Hematopoietic multipotent progenitor cell (in vitro differentiated cells): ENCODE measurements at places on chromosomes 2 and 18. TPM values are rescaled to one million over a fixed set of nuclear protein-coding genes. Genes with fewer than 3 reads are reported as not detected.

Gene MARS2
- total RNA-seq, result 9.2 TPM

Gene SCN3A
- 1.1 TPM for total RNA-seq

Gene TUBA4B
- total RNA-seq, result not detected

Gene STAT4
- total RNA-seq, result 5.9 TPM

Gene CHRNG
- not detected for total RNA-seq

DNA sequence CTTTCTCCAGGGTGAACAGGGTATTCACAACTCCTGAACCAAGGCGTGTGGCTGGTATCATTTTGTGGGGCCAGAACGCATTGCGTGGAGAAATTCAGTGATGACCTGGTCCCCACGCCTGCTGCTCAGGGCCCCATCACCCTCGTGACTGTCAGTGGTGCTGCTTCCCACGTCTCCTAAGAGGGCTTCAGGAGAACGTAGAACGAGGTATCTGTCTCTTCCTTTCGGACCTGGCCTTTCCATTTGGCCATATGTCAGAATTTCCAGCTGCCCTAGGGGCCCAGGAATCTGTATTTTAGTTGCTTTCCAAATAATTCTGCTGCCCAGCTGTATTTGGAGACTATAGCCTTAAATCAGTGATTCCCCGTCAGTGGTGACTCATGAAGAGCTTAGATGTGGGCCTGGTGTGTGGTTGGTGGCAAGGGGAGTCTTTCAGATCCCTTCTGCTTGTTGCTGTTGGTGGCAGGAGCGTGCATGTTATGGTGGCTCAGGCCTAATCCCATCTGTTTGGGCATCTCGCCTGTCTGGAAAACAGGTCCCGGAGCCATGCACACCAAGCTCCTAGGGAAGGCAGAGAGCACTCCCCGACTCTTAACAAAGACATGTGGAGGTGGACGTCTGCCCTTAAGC, 56.4 kb downstream of the NPAS2 start:
- no peak for DNase-seq

DNA sequence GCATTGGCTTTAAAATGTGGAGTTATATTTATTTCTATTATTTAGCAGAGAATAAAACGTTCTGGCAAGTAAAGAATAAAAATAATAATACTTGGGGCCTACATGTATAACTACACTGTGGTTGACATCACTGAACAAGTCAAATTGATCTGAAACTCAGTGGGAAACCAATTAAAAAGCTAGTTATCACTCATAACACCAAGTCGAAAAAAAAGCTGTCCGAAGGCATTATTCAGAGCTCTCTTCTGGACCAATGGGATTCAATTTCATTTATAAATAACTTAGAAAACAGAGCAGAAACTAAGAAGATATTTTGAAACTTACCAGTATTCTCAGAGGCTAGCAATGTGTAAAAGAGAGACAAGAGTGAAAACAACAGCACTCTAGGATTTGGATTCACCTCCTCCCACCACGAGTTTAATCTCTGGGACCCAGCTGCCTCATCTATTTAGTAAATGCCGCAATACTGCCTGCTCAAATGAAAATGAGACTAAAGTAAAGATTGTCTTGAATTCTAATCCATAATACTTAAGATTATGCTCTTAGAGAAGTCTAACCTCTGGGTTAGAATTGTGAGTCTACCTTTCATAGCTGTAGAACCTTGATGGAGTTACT, 128.4 kb downstream of the NBAS start:
- DNase-seq, result no peak

- no peak for DNase-seq
Measured at GRCh38 chr2:196205011-196205766, 33.8 kb upstream of the STK17B start.

DNA sequence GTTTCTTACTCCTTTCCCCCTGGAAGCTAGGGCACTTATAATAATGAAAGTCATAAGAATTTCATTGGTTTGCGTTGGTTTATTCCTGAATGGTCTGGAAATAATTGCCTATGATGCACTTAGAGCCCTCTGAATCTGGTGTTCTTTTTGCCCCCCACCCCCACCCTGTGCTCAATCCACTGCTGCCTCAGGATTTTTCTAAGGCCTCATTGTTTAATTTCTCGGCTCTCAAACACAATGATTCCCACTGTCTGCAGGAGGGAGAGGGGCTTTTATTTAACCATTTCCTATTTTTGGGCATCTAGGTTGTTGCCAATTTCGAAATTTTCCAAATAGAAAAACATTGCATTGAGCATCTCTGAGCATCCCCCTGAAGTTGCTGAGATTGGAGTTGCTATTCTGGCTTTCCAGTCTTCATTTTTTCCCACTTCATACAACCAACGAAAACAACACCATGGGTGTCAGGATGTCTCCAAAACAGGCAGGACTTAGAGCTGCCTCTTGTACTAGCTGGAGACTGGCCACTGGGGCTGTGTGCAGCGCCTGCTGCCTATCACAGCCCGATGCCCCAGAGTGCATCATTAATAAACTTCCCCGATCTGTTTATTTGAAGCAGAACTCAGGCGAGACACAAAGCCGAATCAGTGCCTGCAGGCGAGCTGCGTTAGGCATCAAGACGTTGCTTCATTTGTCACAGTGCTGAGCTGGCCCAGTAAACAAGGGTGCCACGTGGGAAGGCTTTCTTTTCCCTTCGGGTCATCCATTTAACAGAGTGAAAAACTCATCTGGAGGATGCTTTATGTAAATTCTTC, 1.8 kb upstream of the PCARE start:
- no peak for DNase-seq

DNA sequence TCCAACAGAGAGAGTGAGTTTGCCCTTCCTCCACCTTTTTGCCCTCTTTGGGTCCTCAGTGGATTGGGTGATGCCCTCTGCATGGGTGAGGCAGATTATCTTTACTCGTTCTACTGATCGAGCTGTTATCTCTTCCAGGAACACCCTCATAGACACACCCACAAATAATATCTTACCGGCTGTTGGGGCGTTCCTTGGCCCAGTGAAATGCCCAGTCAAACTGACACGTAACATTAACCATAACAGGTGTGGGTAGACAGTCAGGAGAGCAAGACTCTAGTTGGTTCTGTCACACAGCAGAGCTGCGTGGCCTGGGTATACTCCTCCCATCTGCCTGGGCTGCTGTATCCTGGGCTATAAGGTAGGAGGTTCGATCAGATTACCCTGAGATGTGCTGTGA, 144.1 kb downstream of the AGAP1 start:
- no peak for DNase-seq

DNA sequence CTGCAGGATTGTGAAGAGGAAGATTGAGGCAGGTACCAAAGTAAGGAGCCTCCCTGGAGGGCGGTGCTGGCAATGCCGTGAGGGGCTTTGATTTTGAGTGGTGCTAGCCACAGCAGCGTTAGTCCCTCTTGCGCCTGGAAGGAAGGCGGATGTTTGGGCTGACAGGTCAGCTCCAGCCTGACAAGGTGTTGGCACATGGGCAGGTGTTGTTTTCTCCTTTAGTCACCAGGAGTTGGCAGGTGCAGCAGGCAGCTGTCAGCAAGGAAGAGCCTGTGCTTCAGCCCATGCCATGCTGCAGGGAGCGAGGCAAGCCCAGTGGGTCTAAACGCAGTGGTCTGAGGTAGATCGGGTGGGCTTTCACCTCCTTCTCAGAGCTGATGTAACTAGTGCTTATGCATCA, 8.5 kb downstream of the SEC11C start:
- no peak for DNase-seq

Gene KHK
- 4.0 TPM for total RNA-seq

DNA sequence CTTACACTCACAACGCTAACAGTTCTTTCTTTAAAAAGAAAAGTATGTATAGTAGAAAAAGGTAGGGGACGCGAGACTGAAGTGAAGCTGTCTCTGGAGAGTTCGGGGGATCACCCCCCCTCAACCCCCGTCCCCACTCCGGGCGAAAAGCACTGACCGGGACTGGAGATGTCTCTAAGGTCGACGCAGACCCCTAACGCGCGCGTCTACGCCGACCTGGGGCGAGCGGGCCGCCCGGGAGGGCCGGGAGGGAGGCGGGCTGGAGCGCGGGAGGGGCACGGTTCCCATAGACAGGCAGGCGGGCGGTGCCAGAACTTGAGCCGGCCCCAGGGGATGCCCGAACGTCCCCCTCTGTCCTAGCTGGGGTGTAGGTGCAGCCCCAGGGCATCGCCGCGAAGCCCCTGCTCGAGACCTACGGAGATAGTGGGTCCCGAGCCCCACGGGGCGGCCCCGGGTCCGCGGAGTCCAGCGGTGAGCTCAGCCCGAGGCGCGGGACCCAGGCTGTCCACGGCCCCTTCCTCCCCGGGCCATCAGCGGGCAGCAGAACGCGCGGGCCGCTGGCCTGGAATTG, 82.2 kb downstream of the CHRNA1 start:
- peak; percentile 24 for DNase-seq

GRCh38 chr2:214730800-214731407, 78.6 kb downstream of the BARD1 start:
- no peak for DNase-seq

- DNase-seq, result no peak
Measured at GRCh38 chr2:218999881-219000568, 6.8 kb upstream of the CRYBA2 start.

Gene TXNDC2
- total RNA-seq, result not detected

DNA sequence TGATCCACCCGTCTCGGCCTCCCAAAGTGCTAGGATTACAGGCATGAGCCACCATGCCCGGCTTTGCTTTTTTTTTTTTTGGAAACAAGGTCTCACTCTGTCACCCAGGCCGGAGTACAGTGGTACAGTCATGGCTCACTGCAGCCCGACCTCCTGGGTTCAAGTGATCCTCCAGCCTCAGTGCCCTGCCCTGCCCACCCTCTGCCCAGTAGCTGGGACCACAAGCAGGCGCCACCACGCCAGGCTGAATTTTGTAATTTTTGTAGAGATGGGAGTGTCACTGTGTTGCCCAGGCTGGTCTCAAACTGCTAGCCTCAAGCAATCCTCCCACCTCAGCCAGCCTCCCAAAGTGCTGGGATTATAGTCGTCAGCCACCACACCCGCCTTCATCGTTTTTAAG, 11.6 kb upstream of the PSD4 start:
- no peak for DNase-seq

DNA sequence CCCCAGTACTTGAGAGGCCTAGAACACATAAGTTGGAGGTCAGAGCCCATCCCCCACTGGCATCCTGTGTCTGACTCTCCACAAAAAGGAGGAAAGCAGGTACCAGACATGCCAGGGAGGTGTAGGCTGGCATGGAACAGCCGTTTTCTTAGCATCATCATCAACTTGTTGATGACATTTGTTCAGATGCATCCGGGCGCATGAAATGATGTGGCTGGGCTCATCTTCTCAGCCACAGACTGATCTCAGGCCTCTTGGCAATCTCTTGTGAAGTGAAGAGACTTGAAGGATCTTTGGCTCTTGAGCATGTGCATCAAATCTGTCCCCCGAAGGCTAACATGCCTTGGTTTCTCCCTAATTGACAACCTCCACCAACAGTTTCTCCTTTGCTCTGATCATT, 243.3 kb downstream of the TSN start:
- DNase-seq, result no peak

DNA sequence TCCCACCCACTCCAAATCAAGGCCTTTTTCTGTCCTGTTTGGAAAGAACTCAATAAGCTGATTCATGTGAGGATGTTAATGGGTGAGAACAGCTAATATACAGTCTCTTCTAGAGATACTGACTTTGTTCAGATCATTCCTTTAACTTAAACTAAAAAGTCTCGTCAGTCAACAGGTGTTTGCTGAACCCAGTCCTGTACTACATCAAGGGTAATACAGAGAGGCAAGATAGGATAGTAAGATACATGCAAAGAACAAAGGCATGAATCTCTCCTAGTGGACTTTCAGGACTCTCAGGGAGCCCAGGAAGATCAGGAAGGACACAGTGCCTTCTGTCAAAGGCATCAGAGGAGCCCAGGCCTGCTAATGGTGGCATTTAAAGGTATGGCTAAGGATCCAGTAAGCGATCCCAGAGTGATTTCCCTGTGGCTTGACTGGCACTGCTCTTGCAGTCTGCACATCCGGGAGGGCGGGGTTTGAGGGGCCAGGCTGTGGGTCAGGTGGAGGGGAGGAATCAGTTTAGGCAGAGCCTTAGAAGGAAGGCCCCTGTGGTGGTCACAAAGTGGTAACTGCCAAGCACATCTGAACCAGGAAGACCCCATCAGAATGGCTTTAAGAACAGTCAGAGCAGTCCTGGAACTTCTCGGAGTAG, 54.0 kb downstream of the EPAS1 start:
- no peak for DNase-seq

Gene BUB1
- total RNA-seq, result 6.2 TPM

GRCh38 chr2:36716111-36716510, 19.6 kb downstream of the VIT start:
- DNase-seq, result no peak

DNA sequence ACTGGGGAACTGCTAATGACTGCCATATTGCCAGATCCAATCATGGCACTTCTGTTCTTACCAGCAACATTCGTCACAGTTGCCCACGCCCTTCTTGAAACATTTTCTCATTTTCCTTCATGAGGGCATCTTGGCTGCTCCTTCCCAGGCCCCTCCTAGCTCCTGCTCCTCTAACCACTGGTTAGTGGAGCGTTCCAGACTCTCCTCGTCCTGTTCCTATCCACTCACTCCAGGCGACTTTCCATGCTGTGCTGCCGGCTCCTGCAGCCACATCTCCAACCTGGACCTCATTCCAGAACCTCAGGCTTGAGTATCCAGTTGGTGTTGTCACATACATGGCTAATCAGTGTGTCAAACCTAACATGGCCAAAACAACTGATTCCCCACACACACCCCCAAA, 1.3 kb upstream of the ADI1 start:
- DNase-seq, result no peak

Gene PRPF40A
- total RNA-seq, result 152 TPM

Gene CCNT2
- 30.2 TPM for total RNA-seq

DNA sequence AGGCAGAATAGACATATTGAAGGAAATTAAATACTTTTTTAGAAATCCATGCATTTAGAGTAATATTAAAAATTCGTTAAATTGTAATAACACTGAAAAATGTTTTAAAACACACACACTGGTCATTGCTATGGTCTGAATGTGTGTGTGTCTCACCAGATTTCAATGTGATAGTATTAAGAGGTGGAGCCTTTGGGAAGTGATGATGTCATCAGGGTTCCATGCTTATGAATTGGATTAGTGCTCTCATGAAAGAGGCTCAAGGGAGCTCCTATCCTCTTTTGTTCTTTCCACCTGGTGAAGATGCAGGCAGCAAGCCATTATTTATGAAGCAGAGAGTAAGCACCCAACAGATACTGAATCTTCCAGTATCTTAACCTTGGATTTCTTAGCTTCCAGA, 441.8 kb downstream of the CDH2 start:
- no peak for DNase-seq

Gene CYP27A1
- 0.27 TPM for total RNA-seq
